ENCODE measurements at places on chromosomes 13 and 19. TPM values are rescaled to one million over a fixed set of nuclear protein-coding genes. Genes with fewer than 3 reads are reported as not detected.

- no peak for DNase-seq
Measured at GRCh38 chr19:10621966-10622365, 3.4 kb upstream of the SLC44A2 start.

GRCh38 chr13:76884186-76884906, 1.9 kb downstream of the KCTD12 start:
- DNase-seq = no peak

DNA sequence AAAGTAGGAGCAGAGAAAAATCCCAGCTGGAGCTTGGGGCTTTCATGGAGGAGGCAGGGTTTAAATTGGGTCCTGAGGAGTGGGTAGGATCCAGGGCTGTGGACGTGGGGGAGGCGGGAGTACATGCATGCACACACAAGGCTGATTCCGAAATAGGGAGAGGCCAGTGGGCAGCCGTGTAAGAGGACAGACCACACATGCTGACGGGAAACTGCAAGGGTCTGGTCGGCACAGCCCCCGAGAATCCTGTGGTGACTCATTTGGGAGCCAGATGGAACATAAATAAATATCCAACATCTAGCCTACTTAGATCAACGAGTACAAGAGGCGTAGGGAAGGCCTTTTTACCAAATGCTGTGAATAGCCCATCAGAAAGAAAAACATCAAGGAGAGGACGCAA, 216.3 kb upstream of the ZNF507 start:
- no peak for DNase-seq

DNA sequence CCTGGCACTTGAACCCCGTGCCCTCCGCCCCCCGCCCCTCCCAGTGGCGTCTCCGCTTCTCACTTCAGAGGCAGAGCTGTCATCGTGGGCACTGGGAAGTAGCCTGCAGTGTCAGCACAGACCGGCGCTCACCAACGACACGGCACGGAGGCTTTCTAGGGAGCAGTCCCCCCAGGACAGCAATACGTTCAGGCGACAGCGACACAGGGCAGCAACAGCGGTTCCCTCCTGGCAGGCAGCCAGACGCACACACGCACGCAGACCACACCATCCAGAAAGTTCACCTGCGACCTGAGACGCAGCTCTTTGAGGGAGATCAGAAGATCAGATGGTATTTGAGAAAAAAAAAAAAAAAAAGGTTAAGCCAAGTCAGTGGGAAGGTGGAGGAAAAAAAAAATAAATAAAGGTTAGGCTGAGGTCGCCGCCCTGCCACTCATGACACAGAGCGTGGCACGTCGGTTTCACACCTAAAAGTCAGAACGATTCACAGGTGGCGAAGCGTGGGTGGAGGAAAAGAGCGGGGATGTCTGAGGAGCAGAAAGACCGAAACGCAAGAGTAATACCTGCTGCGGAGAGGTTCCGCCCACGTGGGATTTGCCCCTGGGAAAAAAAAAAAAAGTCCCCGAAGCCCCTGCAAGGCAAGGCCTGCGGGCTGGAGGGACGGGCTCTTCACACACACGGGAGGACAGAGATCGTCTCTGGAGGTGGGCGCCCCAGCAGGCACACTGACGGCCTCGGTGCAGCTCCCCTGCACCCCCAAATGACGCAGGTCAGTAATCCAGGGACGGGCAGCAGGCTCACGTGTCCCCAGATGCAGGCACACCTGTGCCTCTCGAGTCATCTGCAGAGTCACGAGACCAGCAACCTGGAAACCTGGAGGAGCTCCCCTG, 94.5 kb downstream of the GNG7 start:
- DNase-seq = no peak

DNA sequence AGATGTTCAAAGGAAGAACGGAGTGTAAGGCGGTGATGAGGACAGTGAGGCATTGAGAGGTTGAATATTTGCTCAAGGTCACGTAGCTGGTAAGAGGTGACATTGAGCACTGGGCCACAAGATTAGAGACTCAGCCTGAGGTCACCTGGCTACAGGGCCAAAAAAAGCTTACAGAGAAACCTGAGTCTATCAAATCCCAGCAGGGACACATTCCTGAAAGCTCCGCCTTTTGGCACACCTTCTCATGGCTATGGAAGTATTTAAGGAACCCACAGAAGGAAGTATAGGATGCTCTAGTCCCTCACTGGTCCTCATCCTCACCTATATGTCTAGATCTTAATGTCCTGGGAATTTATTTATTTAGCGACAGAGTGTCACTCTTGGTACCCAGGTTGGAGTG, 17.4 kb downstream of the ZNF586 start:
- no peak for DNase-seq

- no peak for DNase-seq
Measured at GRCh38 chr13:73119612-73120011, 60.8 kb downstream of the KLF5 start.

DNA sequence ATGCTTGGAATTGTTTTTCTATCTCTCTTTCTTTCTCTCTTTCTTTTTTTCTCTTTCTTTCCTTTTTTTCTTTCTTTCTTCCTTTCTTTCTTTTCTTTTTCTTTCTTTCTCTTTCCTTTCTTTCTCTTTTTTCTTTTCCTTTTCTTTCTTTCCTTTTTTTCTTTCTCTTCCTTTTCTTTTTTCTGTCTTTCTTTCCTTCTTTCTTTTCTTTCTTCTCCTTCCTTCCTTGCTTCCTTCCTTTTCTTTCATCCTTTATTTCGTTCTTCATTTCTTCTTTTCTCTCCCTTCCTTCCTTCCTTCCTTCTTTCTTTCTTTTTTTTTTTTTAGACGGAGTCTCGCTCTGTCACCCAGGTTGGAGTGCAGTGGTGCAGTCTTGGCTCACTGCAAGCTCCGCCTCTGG, 1.9 kb upstream of the MEX3D start:
- DNase-seq = no peak

DNA sequence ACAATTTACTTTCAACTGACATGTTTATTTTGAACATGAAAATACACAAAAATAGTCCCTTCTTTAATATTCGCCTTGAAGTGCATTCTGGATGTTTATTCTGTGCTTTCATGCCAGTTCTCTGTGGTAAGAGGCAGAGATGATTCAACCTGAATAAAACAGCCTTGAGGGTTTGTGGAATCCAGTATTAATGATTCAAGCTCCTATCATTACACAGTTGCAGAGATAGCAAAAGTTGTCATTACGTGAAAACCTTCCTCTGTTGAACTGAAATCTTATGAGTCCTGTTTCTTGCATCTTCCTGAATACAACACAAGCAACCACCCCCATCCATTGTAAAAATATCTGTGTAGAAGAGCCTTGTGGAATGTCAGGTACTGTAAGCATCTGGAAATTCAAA, 142.3 kb upstream of the HTR2A start:
- no peak for DNase-seq

The PSG4 gene
- total RNA-seq = 0.35 TPM

The ENOX1 gene
- not detected for total RNA-seq

The ERICH4 gene
- not detected for total RNA-seq

The CLEC4G gene
- 3.2 TPM for total RNA-seq
